Suprapubic skin (tissue), 4 donors: ENCODE measurements at places on chromosomes 16 and 17. TPM values are rescaled to one million over a fixed set of nuclear protein-coding genes. Genes with fewer than 3 reads are reported as not detected.

The HSD17B2 gene
- total RNA-seq, result 2.7 TPM

The PITPNM3 gene
- total RNA-seq, result 16.4 TPM

DNA sequence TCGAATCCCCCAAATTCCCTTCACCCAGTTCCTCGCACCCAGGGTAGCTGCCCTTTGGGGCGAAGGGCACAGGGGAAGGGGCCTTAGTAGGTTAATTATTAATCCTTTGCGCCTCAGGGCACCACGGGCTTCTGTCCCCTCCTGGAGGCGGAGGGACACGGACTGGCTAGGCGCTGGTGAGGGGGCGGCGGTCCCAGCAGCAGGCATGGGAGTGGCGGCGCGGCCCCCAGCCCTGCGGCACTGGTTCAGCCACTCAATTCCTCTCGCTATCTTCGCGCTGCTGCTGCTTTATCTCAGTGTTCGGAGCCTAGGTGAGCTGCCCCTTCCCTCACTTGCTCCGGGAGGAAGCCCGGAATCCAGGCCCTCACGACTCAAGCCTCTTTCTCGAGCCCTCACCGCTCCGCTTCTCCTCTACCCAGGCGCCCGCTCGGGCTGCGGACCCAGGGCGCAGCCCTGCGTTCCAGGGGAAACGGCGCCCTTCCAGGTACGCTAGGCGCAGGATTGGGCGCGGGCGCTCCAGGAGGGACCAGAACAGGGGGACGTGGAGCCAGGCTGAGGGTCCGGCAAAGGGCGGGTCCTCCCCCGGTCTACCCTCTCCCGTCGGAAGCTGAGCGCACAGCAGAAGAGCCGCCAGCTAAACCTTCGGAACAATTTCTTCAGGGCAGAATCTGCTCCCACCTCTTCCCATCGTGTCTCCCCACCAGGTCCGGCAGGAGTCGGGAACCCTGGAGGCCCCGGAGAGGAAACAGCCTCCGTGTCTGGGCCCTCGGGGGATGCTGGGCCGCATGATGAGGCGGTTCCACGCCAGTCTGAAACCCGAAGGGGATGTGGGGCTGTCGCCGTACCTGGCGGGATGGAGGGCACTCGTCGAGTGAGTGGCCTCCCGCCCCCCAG, at the start of gene GLTPD2:
Gene GLTPD2, plus strand, starts transcription at position 158 of the 894 bp plus-strand sequence. Its CDS starts 48 bp downstream, at position 206.
- H3K4me3 ChIP-seq, result peak within 1 kb of the TSS; percentile 91
- peaks cover 14% of the 10 kb centered on the region for H3K27me3 ChIP-seq
- H3K4me1 ChIP-seq, result peaks cover 38% of the 10 kb centered on the region
- no peak for DNase-seq
- H3K36me3 ChIP-seq, result no peaks in the 10 kb centered on the region

DNA sequence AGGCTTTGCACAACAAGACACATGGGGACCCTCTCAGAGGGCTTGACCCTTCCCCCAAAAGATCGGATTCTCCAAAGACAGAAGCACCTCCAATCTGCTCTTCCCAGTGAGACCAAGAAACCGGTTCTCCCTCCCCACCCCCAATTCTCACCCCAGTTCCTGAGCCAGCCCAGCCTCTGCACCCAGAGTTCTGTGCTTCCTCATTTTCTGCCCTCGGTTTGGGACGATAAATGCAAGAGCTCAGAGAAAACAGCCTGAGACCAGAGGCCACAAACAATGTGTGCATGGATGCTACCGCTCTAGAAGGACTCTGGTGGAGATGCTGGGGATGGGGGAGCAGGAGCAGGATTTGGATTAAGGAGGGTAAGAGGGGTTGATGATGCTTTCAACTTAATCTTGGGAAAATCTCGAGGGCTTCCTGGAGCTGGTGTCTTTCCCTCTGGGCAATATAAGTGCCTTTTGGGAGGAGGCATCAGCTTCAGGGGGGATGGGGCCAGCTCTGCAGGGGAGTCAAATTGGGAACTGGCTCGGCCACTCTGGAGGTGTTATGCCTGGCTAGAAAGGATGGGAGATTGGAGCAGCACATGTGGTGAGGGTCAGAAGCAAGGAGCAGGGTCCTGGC, 6.0 kb downstream of the KRT15 start:
- no peak overlapping the region for H3K27ac ChIP-seq
- DNase-seq, result no peak
- H3K4me3 ChIP-seq, result no peak overlapping the region
- H3K4me1 ChIP-seq, result peaks cover 14% of the 10 kb centered on the region

GRCh38 chr17:35449371-35449931, 885 bp upstream of the SLFN13 start:
- no peaks in the 10 kb centered on the region for H3K36me3 ChIP-seq
- H3K4me3 ChIP-seq, result peak overlapping the region; percentile 22
- peaks cover 23% of the 10 kb centered on the region for H3K4me1 ChIP-seq
- DNase-seq, result no peak

DNA sequence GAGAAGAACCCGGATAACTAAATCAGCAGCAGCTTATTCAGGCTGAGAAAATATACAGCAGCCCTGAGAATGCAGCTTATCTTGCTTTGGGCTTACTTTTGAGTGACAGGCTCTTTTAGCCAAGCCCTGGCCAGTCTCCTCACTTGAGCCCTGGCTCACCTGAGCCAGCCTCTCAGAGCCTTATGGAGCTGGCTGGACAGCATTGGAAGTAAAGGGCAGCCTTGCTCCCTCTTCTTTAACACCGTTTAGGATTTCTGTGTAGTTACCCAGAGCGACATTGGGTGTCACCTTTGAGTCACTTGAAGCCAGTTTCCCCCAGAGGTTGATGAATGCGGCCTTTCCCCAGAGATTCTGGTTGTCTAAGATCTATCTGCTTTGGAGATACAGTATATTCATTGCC, 7.7 kb upstream of the NPIPB2 start:
- H3K4me1 ChIP-seq, result no peaks in the 10 kb centered on the region
- no peaks in the 10 kb centered on the region for H3K27me3 ChIP-seq
- peak; percentile 34 for DNase-seq
- no peak overlapping the region for H3K4me3 ChIP-seq
- H3K36me3 ChIP-seq, result no peaks in the 10 kb centered on the region
- H3K27ac ChIP-seq, result no peak overlapping the region
